ENCODE measurements at places on chromosomes 11 and 22.

DNA sequence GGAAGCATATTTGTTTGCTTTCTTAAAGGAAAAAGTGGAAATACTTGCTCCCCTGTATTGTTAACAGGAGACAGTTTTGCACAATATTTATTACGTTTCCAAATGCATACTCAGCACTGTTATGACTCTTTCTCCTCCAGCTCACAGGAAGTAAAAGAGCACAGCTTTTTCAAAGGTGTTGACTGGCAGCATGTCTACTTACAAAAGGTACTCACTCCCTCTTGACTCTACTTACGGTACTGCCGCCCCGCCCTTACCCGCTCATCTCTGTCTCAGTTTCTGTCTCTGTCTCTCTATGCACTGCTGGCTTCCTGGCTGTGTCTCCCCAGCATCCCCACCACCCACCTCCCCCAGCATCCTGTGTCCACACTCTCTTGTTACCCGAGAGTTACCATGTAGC lies 32.2 kb upstream of the MYO18B start:
- DNase-seq: no peak

- no peak for DNase-seq
These were observed 27.3 kb upstream of the L3MBTL2 start for GRCh38 chr22:41177622-41178424.

GRCh38 chr11:126160345-126161022 lies 51.0 kb downstream of the RPUSD4 start:
- no peak for DNase-seq

DNA sequence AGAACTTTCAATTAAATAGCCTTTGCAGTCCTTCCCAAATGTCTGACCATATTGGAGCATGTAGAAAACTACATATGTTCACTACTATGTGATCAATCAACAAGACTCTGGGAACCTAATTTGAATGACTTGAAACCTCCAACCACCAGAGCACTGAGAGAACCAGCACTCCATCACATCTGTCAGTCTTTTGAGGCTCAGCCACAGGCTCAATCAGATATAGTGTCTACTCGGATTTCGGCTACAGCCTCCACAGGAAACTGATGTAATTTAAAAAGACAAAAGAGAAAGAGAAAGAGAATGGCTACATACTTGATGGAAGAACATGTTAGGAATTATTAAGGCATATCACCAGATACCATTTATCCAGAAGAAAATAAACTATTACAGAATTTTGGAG lies 859.0 kb downstream of the FAM181B start:
- no peak for DNase-seq

DNA sequence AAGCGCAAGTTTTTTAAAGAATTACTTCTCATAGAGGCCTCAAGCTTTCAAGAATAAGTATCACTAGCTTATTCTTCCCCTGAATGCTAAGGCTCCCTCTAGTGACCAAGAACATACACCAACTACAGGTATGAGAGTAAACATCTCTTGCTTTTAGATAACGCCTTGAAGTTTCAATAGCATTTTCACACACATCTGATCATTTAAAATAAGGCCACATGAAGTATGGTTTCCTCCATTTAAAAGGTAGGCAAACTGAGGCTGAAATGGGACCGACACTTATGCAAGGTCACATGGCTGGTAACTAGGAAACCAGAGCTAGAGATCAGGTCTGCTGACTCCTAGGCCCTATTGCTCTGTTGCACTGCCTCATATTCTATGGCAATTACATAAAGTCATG lies 66.5 kb downstream of the CCDC34 start:
- no peak for DNase-seq

DNA sequence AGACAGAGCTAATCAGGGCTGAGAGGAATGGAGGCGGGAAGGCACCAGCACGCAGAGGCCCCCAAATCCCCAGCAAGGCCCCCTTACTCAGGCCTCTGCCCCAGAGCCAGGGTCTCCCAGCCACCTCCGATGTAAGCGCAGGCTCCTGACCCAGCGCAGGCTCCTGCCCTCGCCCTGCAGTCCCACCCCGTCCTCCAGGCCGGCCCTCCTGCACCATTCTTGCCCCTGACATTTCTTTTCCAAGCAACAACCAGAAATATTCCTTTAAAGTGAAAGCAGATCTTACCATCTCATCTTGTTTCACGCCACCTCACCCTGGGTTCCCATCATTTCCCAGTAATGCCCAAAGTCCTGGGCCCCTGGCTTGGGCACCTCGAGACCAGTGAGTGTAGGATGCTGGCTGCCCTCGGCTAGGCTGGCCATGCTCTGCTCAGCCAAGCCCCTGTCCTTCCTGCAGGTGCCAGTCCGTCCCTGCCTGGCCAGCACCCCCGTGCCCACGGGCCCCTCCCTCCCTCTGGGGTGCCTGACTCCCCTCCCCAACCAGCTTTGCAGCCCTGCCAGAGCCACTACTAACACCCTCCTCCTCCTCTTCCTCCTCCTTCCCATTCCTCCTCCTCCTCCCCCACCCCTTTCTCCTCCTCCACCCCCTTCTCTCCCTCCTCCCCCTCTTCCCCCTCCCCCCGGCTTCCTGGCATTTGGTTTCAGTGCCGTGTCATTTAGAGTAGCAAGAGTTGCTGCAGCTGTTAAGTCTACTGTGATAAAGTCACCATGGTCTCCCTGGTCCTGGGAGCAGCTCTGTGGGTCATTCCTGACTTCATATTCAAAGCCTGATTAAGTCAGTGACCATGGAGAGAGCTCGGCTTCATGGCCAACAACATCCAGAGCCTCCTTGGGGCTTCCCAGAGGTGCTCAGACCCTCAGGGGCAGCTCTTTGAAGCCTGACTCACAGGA lies 78.7 kb downstream of the PIWIL3 start:
- DNase-seq: no peak

DNA sequence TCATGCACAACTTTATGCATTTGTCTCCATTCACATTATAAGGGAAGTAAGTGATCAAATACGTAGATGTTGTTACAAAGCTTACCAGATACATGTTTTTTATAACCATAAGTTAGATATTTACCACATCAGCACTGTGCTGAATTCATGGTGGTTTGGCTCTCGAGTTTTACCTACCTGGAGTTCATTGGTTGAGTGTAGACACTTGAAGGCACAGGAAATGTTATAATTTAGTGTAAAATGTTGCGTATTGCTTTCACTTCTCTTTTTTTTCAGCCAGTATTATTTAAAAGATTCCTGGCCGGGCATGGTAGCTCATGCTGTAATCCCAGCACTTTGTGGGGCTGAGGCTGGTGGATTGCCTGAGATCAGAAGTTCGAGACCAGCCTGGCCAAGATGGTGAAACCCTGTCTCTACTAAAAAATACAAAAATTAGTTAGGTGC lies 53.1 kb upstream of the GRK2 start:
- DNase-seq: no peak

DNA sequence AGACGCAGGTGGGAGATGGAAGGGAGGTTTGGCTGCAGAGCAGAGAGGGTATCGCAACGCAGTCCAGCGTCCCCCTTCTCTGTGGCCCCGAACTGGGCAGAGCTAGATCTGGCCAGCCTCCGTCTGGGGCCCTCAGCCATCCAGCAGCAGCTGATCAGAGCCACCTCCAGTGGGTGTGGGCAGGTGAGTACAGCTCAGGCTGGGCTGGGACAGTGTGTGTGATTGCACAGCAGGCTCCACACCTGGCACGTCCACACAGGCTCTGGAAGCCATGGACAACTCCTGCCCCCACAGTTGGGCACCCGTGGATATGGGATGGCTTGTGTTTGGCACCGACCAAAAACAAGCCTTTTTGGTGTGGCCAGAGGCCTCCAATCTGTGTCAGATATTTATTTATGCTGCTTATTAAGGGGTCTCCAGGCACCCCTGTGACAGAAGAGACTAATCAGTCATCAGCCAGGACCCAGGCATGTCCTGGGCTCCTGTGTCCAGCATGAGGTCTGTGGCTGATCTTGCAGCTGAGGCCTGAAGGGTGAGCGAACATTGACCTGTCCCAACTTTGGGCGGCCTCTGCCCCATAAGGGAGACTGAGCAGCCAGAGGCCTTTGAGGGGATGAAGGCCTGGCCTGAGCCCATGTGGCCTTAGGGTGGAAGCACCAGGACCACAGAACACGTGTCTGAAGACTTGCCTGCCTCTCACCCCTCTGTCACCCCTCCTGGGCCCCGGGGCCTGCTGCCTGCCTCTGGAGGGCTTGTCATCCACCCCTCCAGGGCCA lies 18.6 kb downstream of the POLR3H start:
- DNase-seq: no peak

DNA sequence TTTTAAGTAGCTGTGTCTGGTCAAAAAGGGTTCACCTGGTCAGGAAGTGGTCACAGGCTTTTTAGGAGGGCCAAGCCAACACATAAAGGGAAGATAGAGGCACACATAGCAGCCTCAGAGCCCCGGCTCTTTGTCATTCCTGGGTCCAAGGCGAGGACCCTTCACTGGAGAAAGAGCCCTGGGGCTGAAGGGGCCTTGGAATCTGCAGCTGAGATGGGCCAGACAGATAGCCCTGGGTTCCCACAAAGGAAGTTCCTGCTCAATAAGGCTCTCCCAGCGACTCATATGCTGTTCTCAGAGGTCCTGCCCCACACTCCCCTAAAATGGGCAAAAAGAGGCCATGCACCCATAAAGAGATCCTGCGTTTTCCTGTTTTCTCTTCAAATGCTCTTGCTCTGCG lies 77.7 kb downstream of the LINC01488 start:
- no peak for DNase-seq

DNA sequence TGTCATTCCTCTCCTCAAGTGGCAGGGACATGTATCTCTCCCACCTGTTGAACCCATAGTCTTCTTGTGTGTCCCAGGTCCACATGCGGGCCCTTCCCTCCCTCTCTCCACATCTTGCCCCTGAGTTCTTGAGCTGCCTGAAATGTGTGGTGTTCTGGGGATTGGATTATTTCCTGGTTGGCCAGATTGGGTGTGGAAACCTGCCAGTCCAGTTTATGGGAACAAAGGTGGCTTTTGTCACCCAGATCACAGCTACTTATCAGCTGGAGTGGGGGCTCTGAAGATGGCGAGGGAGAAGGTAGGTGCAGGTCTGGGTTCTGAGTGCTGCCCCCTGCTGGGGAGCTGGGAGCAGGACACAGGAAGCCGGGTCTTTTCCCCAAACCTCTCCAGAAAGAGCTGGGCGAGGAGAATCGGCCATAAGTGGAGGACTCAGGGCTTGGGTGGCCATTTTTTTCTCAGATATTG lies 14.2 kb downstream of the DTX4 start:
- DNase-seq: peak; percentile 59

All from stimulated activated CD4-positive, alpha-beta T cell treated with anti-CD3 and anti-CD28 coated beads, Interleukin-4, amount 100 ng/mL, for 24 hours (primary cell).